ENCODE measurements at places on chromosomes 7 and 10.
A peak's percentile ranks its signal among the peaks of the same experiment; 100 is the strongest.

- DNase-seq, result peak; percentile 11
These were observed 179.2 kb upstream of the MBL2 start for GRCh38 chr10:52951824-52952223.

DNA sequence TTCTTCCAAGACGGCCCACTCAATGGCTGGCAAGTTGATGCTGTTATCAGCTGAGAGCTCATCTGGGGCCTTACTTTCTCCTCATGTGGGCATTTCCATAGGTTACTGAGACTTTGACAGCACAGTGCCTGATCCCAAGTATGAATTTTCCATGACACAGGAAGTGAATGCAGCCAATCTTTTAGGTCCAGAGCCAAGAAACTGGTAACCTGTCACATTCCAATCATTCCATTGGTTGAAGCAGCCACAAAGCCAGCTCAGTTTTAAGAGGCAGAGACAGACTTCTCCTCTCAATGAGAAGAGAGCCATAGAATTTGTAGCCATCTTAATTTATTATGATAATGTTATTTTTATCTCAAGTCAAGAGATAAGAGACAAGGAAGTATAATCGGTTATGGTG is 775.5 kb downstream of the CNTNAP2 start:
- DNase-seq, result no peak

- no peak for DNase-seq
These were observed 34.8 kb upstream of the OSBPL3 start for GRCh38 chr7:25014756-25015155.

DNA sequence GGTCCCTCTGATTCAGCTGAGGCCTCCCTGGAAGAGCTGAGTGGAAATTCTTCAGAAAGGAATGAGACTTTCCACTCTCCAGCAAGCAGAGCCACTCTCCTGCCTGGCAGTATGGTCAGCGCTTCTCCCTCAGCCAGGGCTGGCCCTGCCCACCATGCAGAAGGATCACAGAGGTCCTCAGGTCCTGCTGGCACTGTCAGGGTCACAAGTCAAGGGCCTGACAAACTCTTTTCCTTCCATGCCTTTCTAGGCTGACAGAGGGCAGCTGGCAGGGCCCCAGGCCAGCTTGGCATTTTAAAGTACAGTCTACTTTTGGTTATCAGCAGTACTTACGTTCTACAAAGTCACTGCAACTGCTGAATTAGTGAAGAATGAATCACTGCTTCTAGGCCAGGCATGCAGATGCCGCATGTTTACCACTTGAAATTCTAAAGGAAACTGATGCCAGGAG is 119.3 kb upstream of the FRMD4A start:
- DNase-seq, result no peak

DNA sequence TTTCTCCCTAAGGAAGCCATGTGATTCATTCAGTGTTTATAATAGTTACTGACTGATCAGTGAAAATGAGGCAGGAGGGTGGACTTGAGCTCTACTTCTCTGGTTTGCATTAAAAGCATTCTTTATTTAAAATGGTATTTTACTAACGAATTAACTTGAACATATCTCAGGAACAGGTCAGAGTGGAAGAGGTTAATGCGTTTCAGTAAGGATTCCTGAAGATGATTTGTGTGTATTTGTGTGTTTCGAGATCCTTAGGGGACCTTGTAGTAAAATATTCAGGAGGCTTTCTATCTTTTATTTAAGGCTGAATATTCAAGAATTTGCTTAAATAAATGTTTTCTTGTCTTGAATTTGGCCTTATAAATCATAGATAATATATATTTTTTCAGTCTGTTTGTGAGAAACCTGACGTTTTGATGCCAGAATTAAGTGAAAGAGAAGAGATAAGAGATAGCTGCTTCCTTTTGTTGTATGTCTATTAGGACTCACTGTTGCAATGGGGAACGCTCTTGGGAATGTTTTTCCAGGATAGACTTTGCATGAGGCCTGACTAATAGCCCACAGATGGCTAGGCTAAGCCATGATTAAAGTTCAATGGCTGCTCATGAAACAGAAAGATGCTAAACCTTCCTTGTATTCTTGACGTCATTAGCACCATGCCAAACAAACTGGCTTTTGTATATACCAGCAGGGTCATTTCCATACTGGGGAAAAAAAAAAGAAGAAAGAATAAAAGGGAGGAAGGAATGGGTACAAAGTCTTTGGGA is 93.8 kb upstream of the MTPN start:
- DNase-seq, result no peak

DNA sequence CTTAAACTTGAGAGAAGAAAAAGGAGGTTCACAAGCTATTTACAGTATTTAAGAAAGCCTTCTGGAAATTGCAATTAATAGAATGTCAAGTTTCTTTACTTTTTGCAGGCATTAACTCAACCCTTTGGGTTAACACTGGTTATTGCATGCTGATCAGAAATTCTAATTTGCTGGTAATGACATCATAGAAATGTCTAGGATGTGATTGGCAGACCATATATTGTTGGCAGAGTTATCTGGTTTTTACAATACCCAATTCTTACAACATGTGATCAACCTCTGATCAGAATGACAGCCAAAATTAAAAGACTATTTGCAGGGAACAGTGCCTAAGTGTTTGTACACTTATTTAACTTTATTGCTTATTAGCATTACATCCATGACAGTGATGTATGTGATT is 1.6 kb upstream of the CASD1 start:
- no peak for DNase-seq

DNA sequence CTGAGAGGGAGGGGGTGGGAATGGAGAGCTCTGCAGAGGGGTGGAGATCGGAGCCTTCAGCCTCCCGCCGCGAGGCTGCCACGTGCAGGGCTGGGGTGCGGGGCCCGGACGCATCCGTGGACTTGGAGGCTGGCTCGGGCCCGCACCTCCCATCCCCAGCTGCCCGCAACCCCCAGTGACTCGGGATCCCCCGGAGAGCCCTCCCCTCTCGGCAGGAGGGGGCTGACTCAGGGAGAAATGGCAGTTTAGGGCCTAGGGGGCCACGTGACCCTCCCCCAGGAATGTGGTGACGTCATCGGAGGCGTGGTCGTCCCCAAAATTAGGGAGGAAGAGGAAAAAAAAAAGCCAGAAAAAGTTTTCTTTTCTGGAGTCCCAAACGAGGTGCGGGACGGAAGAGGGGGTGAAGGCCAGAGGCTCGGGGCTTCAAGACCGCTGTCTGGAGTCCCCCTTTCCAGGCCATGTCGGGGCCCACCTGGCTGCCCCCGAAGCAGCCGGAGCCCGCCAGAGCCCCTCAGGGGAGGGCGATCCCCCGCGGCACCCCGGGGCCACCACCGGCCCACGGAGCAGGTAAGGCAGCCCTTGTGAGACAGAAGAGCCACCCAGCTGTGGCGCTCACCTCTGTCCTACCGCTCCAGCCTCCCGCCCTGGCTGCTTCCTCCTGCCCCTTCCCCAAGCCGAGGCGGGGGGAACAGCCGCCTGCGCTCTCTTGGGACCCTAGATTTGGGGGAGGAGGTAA is at the start of gene TRIP6:
TSS of gene TRIP6 (plus strand) at position 348 of the 736 bp plus-strand sequence. CDS start at position 459, 111 bp downstream.
- DNase-seq, result peak; percentile 87

GRCh38 chr7:89989454-89989853 is 164.8 kb upstream of the STEAP1 start:
- no peak for DNase-seq

Measured in MV-4-11 (cell line).